Subcutaneous preadipocyte (primary cell): ENCODE measurements at places on chromosomes 3 and 15. TPM values are rescaled to one million over a fixed set of nuclear protein-coding genes. Genes with fewer than 3 reads are reported as not detected.

PLA1A gene
- total RNA-seq = not detected in 2 replicates

CAND2 gene
- total RNA-seq = 0.20 and 1.1 TPM in 2 replicates

PLA2G4D gene
- not detected in 2 replicates for total RNA-seq

NANOGP8 gene
- 0.39 and 0.73 TPM in 2 replicates for total RNA-seq

FOXB1 gene
- not detected in 2 replicates for total RNA-seq

SEMA3B gene
- 0.59 and 0.73 TPM in 2 replicates for total RNA-seq
